Osteoblast (primary cell): ENCODE measurements at places on chromosomes 4 and X. TPM values are rescaled to one million over a fixed set of nuclear protein-coding genes. Genes with fewer than 3 reads are reported as not detected.

RAB40A gene
- total RNA-seq = under 0.01 and 0.29 TPM in 2 replicates

ERAS gene
- total RNA-seq = not detected in 2 replicates

UFSP2 gene
- total RNA-seq = 43.4 and 54.2 TPM in 2 replicates

POU3F4 gene
- total RNA-seq = not detected in 2 replicates

IL2RG gene
- not detected in 2 replicates for total RNA-seq

TEX11 gene
- not detected in 2 replicates for total RNA-seq

DMD gene
- total RNA-seq = 12.7 and 13.8 TPM in 2 replicates

NUDT11 gene
- 17.4 and 18.3 TPM in 2 replicates for total RNA-seq

N4BP2 gene
- 18.6 and 19.2 TPM in 2 replicates for total RNA-seq

EXOC1L gene
- not detected in 2 replicates for total RNA-seq

MAD2L1 gene
- total RNA-seq = 2.9 and 4.7 TPM in 2 replicates

PRDM5 gene
- total RNA-seq = 39.4 and 42.4 TPM in 2 replicates

BGN gene
- total RNA-seq = 139 and 210 TPM in 2 replicates

CPLX1 gene
- not detected in 2 replicates for total RNA-seq

ETNPPL gene
- total RNA-seq = not detected in 2 replicates

INTU gene
- 7.6 and 8.3 TPM in 2 replicates for total RNA-seq

DCAF8L2 gene
- not detected in 2 replicates for total RNA-seq

IL13RA2 gene
- total RNA-seq = 0.88 and 1.1 TPM in 2 replicates

TMSB15B gene
- 3.8 and 4.0 TPM in 2 replicates for total RNA-seq

GBA3 gene
- total RNA-seq = under 0.01 TPM in 1 of 2 replicates, not detected in the other

KCND1 gene
- 0.29 and 0.36 TPM in 2 replicates for total RNA-seq

SATL1 gene
- total RNA-seq = not detected in 2 replicates

PDCL2 gene
- total RNA-seq = not detected in 2 replicates

RHOXF2 gene
- total RNA-seq = under 0.01 TPM in 1 of 2 replicates, not detected in the other

CXCL3 gene
- 0.36 TPM in 1 of 2 replicates, not detected in the other for total RNA-seq

JAKMIP1 gene
- not detected in 2 replicates for total RNA-seq

TMEM271 gene
- not detected in 2 replicates for total RNA-seq

HMX1 gene
- total RNA-seq = not detected in 2 replicates

MXRA5 gene
- 20.9 and 27.9 TPM in 2 replicates for total RNA-seq

TMEM175 gene
- 12.4 and 13.8 TPM in 2 replicates for total RNA-seq

ART3 gene
- total RNA-seq = under 0.01 TPM in 1 of 2 replicates, not detected in the other

AGA gene
- total RNA-seq = 43.4 and 61.9 TPM in 2 replicates

AWAT2 gene
- total RNA-seq = not detected in 2 replicates

BEX5 gene
- not detected in 2 replicates for total RNA-seq

PLK4 gene
- 2.2 and 2.4 TPM in 2 replicates for total RNA-seq

ABLIM2 gene
- 0.29 and 0.36 TPM in 2 replicates for total RNA-seq

NDP gene
- total RNA-seq = 0.36 and 0.59 TPM in 2 replicates

CD40LG gene
- total RNA-seq = not detected in 2 replicates
